ENCODE measurements at places on chromosomes 11 and 22.

- no peak for DNase-seq
Measured at GRCh38 chr22:48702573-48703264, 1125.0 kb downstream of the BRD1 start.

- no peak for DNase-seq
Measured at GRCh38 chr11:72405009-72405408, 29.3 kb downstream of the CLPB start.

DNA sequence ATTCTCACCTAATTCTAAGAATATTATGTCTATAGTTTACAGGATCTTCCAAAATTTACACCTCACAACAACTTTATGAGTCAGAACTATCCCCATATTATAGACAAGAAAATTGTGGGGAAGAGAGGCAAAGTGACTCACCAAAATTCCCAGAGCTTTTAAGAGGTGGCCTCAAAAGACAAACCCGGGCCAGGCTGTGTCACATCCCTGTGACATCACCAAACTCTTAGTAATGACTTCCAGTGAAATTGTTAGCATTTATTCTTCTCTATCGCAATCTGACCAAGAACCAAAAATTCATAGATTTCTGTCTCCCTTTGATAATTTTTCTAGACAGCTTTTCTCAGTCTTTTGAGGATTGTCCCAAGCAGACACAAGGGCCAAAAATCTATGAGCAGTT lies 134.3 kb downstream of the SNX19 start:
- DNase-seq = no peak

- no peak for DNase-seq
Measured at GRCh38 chr11:133325711-133326110, 206.6 kb downstream of the OPCML start.

GRCh38 chr22:49569286-49570031 lies 258.2 kb downstream of the BRD1 start:
- no peak for DNase-seq
